Fibroblast of gingiva (primary cell): ENCODE measurements at places on chromosomes 12 and 14.

GRCh38 chr12:120075034-120075616, 41.4 kb downstream of the RAB35 start:
- no peak for DNase-seq

GRCh38 chr12:30989754-30990153, 63.2 kb downstream of the TSPAN11 start:
- DNase-seq: no peak

DNA sequence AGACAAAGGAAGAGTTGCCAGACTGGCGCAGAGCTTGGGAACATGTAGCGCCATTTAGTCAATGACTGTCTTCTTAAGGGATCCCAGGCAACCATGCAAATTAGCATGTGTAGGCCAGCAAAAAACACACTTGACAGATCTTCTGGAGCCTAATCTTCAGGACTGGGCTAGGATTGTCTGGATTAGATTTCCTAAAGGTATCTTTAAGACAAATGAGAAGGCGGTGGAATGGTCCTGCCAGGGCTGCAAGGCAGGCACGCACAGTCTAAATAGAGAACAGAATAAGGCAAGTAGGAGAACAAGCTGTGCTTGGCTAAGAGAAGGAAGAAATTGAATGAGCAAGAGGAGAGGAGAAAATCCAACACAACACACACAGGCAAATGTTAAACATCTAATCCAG, 80.0 kb downstream of the CIT start:
- no peak for DNase-seq

DNA sequence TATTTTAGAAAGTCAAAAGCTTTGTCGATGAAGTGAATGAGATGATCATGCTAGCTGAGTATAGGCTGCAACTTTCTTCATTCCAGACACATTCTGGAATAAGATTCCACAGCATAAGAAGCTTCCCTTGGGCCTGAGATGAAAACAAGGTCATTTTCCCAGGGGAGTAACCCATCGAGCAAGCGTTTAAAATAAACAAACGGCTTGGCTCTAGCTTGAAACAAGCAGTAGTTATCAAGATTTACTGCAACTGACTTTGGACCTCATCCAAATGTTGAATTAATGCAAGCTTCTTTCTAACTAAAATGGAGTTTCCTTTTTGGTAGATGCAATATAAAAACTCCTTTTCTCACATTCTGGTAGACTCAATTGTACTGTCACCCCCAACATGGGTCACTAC, 23.0 kb downstream of the KCNJ8 start:
- DNase-seq: no peak

- no peak for DNase-seq
These were observed 47.9 kb downstream of the ANKRD9 start for GRCh38 chr14:102461490-102462338.

- DNase-seq: peak; percentile 62
These were observed 18.1 kb downstream of the RFC5 start for GRCh38 chr12:118034429-118035189.

DNA sequence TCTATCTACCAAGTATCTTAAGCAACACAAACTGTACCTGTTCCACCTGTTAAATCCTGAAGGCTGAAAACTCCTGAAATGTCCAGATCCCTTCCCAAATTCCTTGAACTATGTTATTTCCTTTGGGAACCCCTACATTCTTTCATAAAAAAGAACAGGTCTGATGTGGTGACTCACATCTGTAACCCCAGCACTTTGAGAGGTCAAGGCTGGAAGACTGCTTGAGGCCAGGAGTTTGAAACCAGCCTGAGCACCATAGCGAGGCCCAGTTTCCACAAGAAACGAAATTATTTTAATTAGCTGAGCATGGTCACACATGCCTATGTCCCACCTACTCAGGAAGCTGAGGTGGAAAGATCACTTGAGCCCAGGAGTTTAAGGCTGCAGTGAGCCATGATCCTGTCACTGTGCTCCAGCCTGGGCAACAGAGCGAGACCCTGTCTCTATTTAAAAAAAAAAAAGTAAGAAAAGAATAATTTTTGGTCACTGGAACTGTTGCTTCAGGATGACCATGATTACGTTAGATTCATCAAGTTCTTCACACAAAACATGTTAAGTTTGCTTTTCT, 84.3 kb downstream of the PHLDA1 start:
- no peak for DNase-seq

DNA sequence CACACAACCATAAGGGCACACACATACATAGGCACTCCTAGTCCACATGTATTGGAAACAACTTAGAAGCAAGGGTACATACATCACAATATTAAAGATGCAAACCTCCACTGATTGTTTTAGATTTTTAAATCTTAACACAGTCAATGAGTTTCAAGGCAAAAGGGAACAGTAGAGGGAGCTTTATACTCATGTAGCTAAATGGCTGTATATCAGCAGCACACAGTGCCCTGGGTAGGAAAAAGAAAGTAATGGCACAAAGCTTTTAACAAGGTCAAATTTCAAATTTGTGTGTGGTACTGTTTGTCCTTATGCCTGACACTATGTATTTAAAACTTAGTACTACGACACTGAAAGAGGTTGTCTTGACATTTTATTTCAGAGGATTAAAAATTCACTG, 262.0 kb downstream of the MED13L start:
- DNase-seq: peak; percentile 69

GRCh38 chr12:22525426-22525825, 18.9 kb downstream of the C2CD5 start:
- peak; percentile 36 for DNase-seq

DNA sequence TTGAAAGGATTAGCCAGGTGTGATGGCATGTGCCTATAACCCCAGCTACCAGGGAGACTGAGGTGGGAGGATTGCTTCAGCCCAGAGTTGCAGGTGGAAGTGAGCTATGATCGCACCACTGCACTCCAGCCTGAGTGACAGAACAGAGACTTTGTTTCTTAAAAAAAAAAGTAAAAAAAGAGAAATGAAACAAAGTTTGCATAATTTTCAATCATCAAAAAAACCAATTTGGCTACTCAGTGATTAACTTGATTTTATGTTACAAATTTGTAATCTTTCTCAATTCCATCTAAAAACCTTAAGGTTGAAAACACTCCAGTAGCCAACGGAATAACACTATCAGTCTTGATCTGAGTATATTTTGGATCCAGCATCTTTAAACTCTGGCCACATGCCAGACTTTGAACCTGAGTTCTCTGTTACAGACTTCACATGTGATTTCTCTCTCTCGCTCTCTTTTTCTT, 12.6 kb upstream of the DENND5B start:
- DNase-seq: no peak
